ENCODE measurements at places on chromosomes 7 and 10. TPM values are rescaled to one million over a fixed set of nuclear protein-coding genes. Genes with fewer than 3 reads are reported as not detected.

GRCh38 chr7:32204361-32205018 is 134.3 kb upstream of the PDE1C start:
- DNase-seq = no peak

GRCh38 chr7:151711906-151712809 is 164.8 kb downstream of the PRKAG2 start:
- no peak for DNase-seq

DNA sequence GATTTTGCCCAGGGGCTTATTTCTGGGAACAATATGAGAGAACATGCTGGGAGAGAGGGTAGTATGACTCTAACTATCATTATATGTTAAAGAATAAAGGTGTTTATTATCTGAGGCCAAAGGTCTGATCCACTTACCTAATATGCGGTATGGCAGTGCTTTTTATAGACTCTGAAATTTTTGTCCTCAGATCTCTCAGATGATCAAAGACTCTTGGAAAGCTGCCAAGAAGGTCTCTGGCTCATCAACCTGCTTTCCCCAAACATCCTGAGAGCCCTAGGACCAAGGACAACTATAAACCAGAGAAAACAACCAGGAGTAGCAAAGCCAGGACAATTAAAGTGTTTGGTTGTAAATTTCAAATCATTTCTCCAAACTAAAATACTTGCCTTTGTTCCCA is 255.7 kb upstream of the LRRN3 start:
- DNase-seq = no peak

DNA sequence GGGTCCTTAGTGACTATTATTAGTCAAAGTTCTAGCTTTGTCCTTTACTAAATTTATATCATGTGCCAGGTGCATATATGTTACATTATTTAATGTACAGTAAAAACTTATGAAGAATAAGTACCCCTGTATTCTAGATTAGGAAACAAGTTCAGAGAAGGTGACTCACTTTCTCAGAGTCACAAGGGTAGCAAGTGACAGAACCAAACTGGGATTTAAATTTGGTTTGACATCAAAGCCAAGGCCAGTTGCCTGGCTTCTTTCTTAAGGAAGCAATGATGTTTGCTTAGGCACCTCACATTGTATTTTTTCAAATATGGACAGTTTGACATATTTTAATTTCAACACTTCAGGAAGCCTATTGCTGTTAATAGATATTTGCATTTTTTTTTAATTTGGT is 2.5 kb downstream of the LSM8 start:
- DNase-seq = no peak

DNA sequence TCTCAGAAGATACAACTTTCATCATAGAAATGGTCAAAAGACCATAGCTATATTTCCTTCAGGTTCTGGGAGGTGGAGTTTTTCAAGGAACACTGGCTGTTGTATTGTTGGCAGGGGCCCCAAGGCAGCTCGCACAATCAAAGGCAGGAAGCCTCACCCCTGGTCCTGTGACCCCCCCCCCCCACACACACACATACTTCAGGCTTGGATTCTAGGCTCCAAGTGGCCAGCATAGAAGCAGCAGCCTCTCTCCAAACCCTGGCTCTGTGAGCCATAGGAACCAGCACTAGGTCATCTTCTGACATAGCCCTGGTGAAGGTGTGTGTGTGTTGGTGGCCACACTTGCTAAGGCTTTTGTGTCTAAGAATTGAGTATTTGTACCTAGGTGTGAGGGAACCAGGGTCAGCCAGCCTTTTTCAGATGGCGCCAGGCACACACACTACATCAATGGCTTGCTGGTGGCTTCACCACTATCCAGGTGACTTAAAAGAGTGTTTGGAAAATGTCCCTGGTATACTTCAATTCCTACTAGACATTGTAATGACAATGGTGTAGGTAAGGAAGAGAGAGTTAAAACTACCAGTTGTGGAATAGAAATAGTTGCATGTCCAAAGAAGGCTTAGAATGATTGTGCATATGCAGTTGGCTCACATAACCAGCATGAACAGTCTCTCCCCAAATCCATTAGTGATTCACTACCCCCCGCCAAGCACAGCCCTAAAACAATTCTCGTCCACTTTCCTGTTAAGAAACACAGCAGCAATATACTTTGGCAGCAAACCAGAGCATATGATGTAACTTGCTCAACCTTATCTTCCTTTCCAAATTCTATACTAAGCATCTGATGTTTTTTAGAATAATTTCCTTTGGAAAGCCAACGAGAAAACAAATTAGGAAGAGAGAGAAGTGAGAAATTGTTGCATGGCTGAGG is 91.3 kb downstream of the AVL9 start:
- DNase-seq = no peak

DNA sequence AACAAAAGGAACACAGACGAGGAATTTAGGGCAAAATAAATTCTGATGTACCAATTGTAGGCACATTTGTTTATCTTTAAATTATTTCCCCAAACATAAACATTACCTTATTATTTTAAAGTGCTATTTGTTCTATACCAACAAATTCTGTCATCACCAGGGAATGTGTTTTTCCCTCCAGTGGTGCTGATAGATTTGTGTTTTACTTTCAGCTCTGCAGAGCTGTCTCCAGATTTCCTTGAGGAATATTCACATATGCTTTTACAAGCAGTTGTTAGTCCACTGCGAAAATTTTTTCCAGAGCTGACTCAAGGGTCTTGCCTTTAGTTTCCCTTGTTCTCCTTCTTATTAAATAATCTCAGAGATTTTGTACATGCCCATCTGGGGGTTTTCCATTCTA is 362.8 kb downstream of the PHF14 start:
- DNase-seq = no peak

DNA sequence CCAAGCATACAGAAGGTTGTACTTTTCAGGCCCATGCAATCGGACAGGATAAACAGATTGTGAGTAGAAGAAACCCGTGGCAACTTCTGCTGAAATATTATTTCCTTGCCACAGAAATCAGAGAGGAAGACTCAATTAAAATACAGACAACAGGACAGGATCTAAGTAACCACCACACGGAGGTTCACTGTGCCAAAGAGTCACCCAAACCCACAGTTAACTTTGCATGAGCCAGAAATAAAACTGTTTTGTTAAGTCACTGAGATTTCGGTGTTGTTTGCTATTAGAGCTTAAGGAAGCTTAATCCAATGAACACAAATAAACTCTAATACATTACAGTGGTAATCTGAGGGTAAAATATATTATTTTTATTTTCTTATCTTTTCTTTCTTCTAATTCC is 14.0 kb downstream of the PNPLA8 start:
- DNase-seq = no peak

GRCh38 chr10:132578287-132578951 is 40.8 kb downstream of the INPP5A start:
- DNase-seq = no peak

GRCh38 chr7:50359995-50360925 is 55.7 kb downstream of the IKZF1 start:
- peak; percentile 85 for DNase-seq

GRCh38 chr10:81920213-81920829 is 45.3 kb downstream of the NRG3 start:
- no peak for DNase-seq

GRCh38 chr7:140607441-140607989 is 33.1 kb downstream of the DENND2A start:
- DNase-seq = no peak

GRCh38 chr7:40419806-40420205 is 285.0 kb downstream of the SUGCT start:
- no peak for DNase-seq

DNA sequence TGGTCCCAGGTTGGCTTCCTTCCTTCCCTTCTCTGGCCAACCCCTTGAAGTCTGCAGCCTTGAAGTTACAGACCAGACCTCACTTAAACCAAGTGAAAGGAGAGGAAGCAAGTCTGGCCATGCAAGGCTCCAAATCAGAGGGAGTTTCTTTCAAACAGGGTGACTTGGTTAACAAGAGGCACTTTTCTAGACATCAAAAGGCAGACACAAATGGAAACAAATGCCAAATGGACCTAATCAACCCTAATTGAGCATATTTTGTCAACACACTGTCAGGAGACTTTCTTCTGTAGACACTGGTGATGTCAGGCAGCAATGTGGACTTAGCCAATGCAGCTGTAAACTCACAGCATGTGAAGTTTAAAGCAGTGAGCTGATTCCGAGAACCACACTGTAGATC is 282.7 kb upstream of the FZD8 start:
- DNase-seq = no peak

GRCh38 chr7:82428186-82428961 is 15.2 kb downstream of the CACNA2D1 start:
- no peak for DNase-seq

GRCh38 chr10:22676435-22676834 is 37.9 kb downstream of the PIP4K2A start:
- no peak for DNase-seq

DNA sequence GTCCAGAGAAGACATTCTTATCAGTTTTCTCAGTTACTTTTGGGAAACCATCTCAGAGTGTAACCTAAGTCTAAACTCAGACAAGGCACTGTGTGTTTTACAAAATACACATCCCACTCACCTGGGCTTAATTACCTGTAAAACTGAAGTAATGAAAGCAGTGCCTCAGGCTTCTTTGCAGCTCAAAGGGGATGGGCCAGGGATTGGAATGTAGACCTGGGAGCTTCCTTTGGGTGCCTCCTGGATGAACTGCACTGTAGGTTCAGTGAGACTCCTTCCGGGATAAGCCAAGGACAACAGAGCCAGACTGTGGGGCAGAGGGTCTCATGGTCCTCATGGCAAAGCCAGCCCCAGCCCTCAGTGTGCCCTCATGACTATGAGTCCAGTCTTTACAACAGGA is 672.4 kb upstream of the GALNT17 start:
- no peak for DNase-seq

DNA sequence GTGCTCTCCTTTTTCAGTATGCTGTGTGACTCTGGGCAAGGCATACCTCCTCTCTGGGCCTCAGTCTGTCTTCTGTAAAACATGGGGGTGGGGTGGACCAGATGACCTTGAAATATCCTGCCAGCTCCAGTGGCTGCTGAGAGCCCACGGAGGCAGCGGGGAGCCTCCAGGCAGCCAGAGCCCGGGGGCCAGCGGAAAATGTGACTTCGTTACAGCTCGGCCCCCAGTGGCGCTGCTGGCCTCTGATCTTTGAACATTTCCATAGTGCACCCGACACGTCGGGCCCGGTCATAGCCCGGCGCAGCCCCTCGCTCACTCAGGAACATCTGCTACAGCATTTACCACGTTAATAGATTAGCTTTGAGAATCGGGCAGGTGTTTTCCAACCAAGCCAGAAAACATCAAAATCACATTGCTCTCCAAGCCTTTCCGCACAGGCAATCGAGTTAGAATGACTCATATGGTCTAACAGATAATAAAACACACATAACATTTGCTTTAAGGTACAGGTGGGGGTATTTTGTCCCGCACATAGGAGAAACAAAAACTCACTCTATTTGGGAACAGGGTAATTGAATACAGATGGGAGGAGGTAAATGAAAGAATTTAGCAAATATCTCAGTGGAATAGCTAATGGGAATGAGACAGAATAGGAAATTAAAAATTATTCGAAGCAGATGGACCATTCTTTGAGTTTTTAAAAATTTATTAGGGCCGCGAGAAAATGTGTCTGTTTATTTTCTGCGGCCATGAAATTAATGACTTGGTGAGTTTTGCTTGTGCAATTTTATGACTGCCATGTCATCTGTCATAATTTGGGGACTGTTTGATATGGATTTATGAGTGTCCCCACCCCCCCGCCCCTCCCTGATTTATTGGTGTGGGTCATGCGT is 26.3 kb upstream of the COMTD1 start:
- DNase-seq = no peak

DNA sequence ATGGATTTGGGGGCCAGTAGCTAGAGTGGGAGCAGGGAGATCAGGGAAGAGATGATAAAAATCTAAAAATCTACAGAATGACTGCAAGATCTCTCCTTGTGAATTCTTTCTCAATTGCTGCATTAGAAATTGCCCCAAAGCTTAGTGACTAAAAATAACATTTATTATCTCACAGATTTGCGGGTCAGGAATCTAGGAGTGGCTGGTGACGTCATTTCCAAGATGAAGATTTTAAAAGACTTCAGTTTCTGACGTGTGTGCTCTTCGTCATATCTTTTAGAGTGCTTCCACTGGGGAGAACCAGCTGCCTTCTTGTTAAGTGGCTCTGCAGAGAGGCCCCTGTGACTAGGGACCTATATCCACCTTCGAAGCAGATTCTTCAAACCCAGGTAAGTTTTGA is 112.6 kb downstream of the DGKI start:
- no peak for DNase-seq

DNA sequence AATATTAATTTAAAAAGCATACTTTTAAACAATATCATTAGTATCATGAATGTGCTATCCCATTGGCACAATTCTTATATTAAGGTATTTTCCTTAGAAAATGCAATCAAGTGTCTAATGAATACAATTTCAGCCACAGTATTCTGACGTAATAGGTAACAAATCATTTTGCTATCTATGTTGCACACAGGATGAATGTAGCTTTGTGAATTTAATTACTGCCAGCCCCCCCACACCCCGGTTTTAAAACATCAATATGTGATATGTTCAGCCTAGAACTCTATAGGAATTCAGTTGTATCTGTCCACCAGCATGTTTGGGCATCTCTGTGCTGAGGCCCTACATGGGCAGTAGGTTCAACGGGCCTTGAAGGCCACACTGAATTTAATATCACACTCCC is 274.6 kb downstream of the PLXDC2 start:
- DNase-seq = no peak

- no peak for DNase-seq
Observed at GRCh38 chr10:81019029-81019890, 481.6 kb downstream of the SH2D4B start.

DNA sequence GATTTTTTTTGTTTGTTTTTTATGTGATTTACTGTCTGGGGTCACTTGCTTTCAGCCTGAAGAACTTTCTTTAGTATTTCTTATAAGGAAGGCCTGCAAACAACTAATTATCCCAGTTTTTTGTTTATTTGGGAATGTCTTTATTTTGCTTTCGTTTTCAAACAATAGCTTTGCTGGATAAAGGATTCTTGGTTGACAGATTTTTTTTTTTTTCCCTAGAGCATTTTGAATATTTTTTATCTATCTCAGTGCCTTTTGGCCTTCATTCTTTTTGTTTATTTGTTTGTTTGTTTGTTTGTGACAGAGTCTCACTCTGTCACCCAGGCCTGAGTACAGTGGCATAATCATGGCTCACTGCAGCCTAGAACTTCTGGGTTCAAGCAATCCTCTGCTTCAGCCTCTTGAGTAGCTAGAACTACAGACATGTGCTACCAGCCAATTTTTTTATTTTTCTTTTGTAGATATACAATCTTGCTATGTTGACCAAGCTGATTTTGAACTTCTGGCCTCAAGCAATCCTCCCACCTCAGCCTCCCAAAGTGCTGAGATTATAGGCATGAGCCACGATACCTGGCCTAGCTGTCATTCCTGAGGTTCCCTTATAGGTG is 46.3 kb upstream of the FZD9 start:
- no peak for DNase-seq

Gene CHST15
- 0.09 TPM for total RNA-seq

Gene AKR1D1
- not detected for total RNA-seq

Gene SUGCT
- total RNA-seq = 0.21 TPM

Gene PPP1R3A
- not detected for total RNA-seq

Gene FLNC
- total RNA-seq = not detected

Gene GPR37
- total RNA-seq = not detected

Gene VAX1
- not detected for total RNA-seq

Gene MDFIC
- total RNA-seq = 84.1 TPM

Gene SGCE
- total RNA-seq = 2.4 TPM
